Spinal cord (tissue), 10 donors: ENCODE measurements at places on chromosomes 7 and 10. TPM values are rescaled to one million over a fixed set of nuclear protein-coding genes. Genes with fewer than 3 reads are reported as not detected.

DNA sequence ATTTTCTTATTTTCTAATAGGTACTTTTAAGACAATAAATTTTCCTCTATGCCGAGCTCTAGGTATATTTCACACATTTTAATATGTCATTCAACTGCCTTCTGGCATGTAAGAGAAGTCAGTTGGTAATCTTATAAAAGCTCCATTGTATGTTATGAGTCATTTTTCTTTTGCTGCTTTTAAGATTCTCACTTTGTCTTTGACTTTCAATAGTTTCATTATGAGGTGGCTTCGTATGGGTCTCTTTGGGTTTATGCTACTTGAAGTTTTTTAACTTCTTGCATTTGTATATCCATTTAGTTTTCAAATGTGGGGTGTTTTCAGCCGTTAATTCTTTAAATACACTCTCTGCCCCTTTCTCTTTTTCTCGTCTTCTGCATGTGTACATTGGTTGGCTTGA lies 80.5 kb downstream of the ABCA13 start:
- no peak for DNase-seq

- no peak for DNase-seq
These were observed 137.1 kb downstream of the OAT start for GRCh38 chr10:124281666-124282065.

DNA sequence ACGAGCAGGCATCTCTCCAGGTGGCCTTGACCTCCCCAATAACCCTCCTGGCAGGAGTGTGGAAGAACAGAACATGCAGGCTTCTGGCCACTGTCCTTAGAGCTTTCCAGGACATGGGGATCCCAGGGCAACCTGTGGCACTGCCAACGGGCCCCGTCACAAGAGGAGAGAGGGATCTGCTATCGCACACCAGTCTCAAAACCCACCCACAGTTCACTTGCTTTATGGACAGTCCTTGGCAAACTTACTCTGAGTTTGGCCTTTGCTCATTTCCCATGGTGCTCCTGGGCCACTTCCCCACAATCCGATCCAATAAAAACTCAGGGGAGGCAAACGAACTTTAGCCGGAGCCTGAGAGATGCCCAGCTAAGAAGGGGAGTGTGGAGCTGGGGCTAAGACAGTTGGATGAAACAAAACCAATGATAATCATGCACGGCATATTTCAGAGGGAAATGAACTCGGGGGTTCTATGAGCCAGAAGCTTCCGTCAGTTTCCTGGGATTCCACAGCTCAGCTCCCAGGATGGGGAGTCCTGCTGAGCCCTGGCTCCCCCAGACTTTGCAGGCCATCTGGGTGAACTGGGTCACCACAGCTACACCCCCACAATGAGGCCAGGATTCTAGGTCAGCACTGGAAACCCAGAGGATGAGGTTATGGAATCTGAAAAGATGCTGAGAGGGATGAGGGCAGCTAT lies 158.4 kb downstream of the NEURL1 start:
- no peak for DNase-seq

The CCDC146 gene
- total RNA-seq, result 30.5 TPM

The ERVW-1 gene
- 0.11 TPM for total RNA-seq

The CCL24 gene
- not detected for total RNA-seq
